ENCODE measurements at places on chromosomes 2 and 18.

DNA sequence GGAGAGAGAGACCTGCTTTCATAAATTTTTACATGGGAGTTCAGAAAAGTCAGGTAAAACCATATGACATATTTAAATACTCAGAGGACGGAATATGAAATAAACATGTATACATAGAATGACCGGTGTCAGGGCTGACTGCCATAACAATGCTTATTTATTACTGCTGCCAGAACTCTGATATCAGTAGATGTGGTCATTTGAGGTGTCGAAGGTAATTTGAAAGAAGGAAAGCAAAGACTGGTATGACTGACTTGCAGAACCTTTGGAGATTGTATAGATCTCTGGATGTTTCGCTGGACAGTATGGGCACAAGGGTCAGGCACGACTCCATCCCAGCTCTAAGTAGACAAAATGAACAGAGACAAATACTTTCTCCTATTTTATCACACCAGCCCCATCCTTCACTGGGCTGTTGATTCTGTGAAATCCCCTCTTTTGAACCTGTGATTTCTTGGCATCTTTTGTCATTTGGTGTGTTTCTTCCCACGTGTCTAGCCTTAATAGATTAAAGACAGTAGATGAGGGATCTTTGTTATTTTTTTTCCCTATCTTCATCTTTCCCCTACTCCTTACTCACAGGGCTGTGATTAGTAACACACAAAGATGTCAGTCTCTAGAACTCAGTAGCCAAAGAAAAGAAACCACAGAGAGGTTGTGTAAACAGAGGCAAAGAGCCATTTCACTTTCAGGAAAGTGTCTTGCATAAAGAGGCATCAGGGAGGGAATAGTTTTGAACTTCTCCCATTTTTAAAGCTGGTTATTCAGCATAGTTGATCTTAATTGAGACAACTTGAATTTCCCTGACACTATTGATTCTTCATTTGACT lies 61.6 kb downstream of the ICOS start:
- DNase-seq: no peak

GRCh38 chr2:65128297-65129190 lies 1.4 kb downstream of the RAB1A start:
- DNase-seq: no peak

- no peak for DNase-seq
These were observed 108.7 kb downstream of the ZBTB7C start for GRCh38 chr18:48300463-48300961.

GRCh38 chr2:204825681-204826080 lies 280.4 kb downstream of the PARD3B start:
- DNase-seq: no peak

DNA sequence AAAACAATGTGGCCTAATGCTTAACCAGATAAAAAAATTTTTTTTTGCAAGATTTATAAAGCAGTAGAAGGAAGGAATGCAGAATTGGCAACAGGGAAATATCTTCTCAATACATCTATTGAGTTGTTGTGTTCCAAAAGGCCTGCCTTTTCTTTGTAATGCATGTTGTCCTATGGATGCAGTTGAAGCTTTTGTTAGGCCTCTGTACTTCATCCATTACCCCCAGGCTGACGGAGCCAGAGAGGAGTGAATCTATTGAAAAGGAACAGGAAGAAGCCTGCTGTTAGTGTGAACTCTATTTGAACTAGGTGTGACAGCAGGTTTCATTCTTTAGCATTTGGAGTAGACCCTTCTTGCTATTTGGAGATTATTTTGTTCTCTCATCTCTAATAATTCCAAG lies 56.5 kb downstream of the MTX2 start:
- DNase-seq: no peak

DNA sequence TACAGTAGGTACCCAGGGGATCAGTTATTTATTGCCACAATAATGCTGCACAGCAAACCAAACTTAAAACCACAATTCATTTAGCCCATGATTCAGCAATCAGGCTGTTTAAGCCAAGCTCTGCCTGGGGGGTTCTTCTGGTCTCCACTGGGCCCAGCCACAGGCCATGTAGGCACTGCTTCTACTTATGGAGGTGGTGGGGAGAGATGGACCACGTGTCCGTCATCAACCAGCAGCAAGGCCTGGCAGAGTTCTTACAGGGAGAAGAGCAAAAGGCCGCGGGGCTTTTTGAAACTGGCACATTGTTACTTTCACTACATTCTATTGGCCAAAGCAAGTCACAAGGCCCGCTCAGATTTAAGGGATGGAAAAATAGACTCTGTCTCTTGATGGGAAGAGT lies 76.3 kb upstream of the DAPL1 start:
- DNase-seq: no peak

DNA sequence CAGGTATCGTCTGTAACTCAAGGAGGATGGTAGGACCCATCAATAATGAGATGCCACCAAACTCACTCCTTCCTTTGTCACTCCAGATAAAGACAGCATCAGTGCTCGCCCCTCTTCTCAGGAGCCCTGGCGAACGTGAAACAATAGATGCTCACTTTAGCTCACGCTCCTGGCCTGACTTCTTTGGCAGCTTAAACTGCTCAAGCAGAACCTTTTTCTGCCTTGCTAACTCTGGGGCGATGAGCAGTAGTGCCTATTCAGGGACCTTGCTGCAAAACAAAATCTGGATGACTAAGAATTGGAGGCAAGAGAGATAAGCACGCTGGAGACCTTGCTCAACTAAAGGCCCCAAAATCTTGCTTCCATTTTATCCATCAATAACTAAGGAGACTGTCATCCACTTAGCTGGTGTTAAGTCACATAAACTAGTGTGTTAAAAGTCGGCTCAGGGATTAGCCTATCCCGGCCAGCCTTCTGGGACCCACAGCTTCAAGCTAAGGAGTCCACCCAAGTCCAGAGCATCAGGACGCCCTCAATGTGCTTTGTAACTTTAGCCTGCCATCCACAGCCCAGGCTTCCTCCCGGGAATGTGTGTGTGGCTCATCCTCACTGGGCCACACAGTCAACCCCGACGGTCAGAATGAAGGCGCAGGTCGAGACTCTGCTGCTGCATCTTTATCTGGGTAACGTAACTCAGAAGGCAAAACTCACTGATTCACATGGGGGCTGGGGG lies 38.9 kb downstream of the ZNF516 start:
- DNase-seq: no peak

DNA sequence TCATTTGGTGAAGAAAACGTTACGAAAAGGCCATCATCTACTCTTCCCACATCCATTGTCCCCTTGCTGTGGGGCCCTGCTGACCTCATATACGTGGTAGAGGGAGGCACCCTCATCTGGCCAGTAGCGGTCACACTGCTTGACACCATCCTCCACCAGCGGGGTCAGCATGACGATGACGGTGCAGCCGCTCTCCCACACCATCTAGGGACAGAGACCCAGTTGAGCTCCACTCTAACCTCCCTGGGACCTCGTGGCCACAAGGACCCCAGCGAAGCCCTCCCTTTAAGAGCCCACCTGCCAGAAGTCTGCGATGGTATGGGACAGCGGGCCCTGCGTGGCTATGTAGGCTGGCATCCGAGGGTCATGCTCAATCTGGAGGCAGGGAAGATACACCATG lies 13.1 kb downstream of the PTPRN start:
- DNase-seq: no peak

- DNase-seq: no peak
These were observed 155.3 kb downstream of the GFPT1 start for GRCh38 chr2:69231612-69232277.

DNA sequence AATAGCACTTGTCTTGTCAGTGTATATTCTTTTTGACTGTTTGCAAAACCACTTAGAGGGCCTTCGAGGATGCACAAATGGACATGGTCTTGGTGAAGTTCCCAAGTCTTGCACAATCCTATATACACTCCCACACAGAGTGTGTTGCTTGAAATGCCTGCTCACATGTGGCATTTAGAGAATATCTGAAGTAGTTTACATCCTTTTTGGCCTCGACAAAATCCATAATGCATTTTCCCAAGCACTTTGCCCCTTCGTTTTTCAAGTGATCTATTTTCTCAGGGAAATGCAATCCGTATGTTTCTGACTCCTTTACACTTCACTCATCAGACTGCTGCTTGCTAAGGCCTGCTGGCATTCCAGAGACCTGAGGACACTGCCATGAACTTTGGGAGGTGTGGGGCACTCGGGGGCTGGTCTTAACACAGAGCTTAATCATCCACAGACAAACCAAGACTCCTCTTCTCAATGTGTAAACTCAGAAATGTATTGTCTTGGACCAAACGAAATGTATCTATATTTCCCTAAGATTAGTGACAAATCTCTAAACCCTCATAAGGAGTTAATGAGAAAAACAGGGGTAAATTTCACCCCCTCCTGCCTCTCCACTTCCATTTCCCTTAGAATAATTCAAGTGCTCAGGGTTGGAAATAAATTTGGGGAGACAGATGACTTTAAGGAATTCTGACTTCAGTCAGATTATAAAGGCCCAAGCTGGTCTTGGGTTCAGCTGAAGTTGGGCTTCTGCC lies 219.3 kb upstream of the APCDD1 start:
- DNase-seq: no peak

GRCh38 chr2:187838690-187839089 lies 284.5 kb upstream of the TFPI start:
- no peak for DNase-seq

DNA sequence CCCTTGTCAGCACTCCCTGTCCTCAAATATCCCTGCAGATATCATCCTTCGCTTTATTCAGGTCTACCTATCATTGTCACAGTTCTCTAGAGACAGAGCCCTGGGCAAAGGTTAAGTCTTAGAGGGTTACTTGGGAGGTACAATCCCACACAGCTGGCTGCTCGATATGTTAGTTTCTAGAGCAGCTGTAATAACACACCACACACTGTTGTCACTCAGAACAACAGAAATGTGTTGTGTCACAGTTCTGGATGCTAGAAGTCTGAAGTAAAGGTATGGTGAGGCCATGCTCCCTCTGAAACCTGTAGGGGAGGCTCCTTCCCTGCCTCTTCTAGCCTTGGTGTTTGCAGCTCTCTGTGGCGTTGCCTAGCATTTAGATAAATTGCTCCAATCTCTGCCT lies 9.9 kb upstream of the RAPGEF4 start:
- no peak for DNase-seq

- DNase-seq: no peak
These were observed 17.0 kb downstream of the SNED1 start for GRCh38 chr2:241015439-241015838.

DNA sequence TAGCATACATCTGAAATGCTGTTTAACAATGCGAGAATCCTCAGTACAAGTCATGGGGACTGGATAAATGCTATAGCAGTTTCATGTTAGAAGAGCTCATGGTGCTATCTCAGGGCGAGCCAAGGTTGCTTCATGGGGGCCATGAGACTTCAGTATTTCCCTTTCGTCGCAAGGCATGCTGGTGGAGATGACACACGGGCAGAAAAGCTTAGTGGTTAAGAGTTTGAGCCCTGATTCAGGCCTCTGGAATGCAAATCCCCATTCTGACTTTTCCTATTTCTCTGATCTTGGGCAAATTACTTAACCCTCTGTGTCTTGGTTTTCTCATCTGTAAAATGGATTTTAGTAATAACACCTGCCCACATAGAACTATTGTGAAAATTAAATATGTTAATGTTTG lies 57.4 kb upstream of the EPHA4 start:
- no peak for DNase-seq

GRCh38 chr18:2485983-2486382 lies 85.3 kb downstream of the METTL4 start:
- DNase-seq: no peak

DNA sequence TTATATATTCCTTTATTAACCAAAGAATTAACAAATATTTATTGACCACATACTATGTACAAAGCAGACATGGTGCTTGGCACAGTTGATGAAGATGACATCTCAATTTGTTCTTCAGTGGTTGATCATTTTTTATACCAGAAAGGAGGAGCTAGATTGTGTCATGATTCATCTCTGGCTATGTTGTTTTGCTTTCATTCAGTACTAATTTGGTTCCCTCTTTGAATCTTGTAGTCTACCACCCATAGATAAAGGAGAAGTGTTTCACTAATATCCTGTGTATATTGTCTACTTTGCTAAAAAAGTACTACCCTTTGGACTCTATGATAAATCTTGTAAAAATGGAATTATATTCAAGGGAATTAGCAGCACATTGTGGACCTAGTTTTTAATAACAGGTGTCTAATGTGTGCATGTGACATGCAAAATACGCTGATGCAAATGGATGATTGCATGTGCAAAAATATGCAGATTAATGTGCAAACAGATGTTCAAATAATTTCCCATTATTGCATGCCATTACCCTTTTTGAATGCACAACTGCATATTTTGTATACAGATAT lies 313.2 kb upstream of the ZEB2 start:
- DNase-seq: no peak

- peak; percentile 83 for DNase-seq
These were observed 431 bp upstream of the SEC11C start for GRCh38 chr18:59139291-59139614.

- no peak for DNase-seq
These were observed 225.5 kb upstream of the VRK2 start for GRCh38 chr2:57821088-57821487.

GRCh38 chr2:212979799-212980198 lies 171.6 kb downstream of the IKZF2 start:
- no peak for DNase-seq

GRCh38 chr2:221422516-221423209 lies 149.4 kb downstream of the EPHA4 start:
- DNase-seq: no peak

- DNase-seq: no peak
These were observed 62.9 kb upstream of the ZEB2 start for GRCh38 chr2:144582651-144583380.

- DNase-seq: no peak
These were observed 482.0 kb downstream of the ZNF516 start for GRCh38 chr18:76013057-76013456.

GRCh38 chr2:144414324-144414845 lies 105.5 kb downstream of the ZEB2 start:
- no peak for DNase-seq

DNA sequence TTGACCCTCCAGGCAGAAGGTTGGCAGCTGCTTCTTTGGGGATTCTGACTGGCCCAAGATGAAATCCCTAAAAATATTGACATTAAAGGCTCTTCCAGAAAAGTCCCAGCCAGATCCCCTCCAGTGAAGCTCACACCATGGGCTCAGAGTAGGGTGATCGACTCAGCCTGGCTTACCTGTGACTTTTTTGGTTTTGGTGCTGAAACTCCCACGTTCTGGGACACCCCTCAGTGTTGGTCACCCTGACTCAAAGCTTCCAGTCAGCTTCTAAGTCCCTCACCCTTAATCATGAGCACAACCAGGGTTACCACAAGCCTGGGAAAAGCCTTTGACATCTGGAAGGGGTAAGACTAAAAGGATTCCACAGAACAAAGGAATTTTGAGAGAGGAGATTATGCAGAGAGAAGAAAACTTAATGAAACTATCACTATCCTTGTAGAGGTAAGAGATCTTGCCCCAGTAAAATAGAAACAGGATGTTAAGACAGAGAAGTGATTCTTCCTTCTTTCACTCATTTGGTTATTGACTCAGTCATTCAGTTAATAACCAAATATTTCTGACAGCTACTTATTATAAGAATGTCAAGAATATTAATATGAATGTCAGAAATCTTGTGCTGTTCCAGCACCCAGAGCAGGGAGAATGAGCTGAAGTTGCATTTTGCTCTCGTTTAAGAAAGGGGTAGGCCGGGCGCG lies 66.8 kb upstream of the SEC11C start:
- no peak for DNase-seq

- no peak for DNase-seq
These were observed 15.5 kb upstream of the SIX2 start for GRCh38 chr2:45024600-45025291.

Measured in stimulated activated CD4-positive, alpha-beta T cell treated with anti-CD3 and anti-CD28 coated beads, Interleukin-1b, Interleukin-23, amount 100 ng/mL, for 1 hour (primary cell).